NCI-H524 treated with DMSO at 0.1 percent for 48 hours (cell line): ENCODE measurements at places on chromosomes 13 and 19.
A peak's percentile ranks its signal among the peaks of the same experiment; 100 is the strongest.

GRCh38 chr19:19659646-19660245 is 3.7 kb downstream of the ATP13A1 start:
- no peak for DNase-seq

DNA sequence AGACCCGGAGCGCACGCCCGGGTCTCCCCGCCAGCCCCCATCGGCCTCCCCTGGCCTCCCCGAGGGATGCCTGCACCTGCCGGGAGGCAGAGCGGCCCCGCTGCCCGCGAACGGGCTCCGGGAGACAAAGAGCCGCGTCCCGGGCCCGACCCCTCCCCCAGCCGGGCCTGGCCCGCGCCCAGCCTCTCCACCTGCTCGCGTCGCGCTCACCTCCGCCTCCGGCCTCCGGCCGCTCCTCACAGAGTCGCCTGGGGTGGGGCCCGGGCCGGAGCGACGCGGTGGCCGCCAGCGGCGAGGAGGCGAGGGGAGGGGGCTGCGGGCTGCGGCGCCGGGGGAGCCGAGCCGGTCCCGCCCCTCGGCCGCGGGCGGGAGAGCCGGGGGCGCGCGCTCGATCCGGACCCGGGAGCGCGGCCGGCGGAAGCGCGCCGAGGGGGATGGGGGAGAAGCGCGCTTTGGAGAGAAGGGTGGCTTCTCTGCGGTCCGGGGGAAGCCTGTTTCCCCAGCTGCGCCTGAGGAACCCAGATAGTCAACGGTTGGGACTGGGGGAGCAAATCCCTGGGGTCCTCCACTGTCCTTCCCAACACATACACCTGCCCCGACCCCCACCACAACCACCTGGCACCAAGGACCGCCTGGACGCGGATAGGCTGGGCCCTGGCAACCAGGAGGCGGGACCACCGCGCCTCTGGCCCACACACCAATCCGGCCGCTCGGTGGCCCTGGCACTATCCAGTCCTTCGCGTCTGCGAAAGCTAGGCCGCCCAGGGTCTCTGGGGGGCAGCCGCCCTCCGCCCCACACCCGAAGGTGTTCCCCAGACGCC is at the start of gene PRR36:
PRR36 (minus strand) TSS at position 315 of the 821 bp plus-strand sequence. CDS start 701 bp downstream, outside the sequence.
- DNase-seq = peak; percentile 31

DNA sequence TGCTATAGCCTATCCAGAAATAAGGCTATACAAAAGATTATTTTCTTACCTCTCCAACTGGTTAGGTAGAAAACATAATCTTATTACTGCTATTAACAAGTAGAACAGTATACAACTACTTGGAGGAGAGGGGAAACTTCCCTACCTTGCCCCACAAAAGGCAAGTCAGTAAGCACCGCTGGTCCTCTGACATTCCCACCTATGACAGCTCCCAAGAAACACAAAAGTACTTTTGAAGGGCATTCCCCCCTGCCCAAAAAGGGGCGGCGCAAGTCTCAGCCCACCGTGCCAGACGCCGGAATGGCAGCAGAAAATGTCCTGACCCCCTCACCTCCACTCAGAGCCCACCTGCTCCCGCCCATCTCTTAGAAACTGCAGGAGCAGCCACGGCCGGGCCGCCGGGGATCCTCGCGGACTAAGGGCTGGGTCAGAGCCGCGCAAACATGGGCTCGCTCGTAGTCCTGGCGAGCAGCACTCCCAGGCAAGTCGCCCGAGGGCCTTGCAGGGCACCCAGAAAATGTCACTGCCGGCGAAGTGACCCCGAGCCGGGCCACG is 437 bp downstream of the SUCLA2 start:
- no peak for DNase-seq

DNA sequence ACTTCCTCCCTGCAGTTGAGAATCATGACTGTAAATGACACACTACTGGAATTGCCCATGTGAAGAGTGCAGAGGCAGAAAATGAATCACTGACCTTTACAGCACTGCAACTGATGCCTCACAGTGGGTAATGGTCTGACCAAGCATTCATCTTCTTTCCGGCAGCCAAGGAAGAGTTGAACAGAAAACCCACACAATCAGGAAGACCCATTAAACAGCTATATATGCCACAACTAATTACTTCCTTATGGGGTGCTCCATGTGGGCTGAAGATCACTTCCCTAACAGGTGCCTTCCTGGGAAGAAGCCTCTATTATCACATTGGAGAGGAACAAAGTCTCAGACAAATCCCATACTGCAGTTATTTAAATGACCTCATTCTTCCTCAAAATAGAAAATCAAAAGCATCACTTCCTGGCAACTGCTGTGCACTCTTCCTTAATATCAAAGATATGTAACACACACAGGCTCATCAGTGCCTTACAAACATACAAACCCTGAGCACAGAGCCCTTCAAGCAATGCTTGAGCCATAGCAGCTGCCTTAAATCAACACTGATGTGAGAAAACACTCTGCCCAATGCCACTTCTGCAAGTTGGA is 45.8 kb downstream of the RUBCNL start:
- DNase-seq = no peak

DNA sequence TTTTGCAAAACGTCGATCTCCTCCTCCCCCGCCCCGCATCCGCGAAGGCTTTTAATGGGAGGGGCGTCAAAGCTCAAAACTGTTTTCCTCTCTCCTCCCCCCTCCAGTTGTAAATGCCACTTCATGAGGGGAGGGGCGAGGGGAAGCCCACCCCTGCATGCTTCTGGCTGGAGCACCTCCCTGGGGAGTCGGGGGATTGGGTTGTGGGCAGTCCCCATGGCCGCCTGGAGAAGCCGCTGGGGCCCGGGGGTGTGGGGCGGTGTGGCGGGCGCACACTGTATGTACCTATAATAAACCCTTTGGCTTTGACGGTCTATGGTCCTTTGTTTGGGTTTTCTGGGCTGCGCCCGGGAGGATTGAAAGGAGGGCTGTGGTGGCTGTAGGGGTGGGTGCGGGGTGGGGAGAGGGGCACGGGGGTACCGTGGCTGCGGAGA is 505 bp upstream of the SHKBP1 start:
- no peak for DNase-seq

- no peak for DNase-seq
Observed at GRCh38 chr13:97316390-97316789, 94.3 kb downstream of the MBNL2 start.

DNA sequence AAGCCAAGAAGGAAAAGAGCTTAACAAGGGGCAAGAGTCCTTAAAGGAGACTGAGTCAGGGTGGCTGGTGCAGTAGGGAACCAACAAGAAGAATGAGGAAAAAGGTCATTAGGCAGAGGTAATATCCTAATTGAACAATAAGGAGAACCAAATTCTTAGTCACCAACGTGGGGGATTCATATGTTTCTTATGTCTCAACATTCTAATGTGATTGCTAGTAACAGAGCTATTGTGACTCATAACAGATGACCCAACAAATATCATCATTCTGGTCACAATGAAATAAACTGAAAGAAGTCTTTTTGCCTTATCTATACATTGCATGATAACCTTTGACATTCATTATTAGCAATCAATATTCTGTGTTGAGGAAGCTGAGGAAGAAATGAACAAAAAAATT is 101.6 kb downstream of the RAP2A start:
- DNase-seq = no peak

GRCh38 chr13:66659701-66660467 is 570.3 kb downstream of the PCDH9 start:
- no peak for DNase-seq

- DNase-seq = no peak
Observed at GRCh38 chr13:53298396-53298795, 269.8 kb downstream of the OLFM4 start.

GRCh38 chr19:40663695-40664692 is 26.5 kb downstream of the NUMBL start:
- DNase-seq = no peak

DNA sequence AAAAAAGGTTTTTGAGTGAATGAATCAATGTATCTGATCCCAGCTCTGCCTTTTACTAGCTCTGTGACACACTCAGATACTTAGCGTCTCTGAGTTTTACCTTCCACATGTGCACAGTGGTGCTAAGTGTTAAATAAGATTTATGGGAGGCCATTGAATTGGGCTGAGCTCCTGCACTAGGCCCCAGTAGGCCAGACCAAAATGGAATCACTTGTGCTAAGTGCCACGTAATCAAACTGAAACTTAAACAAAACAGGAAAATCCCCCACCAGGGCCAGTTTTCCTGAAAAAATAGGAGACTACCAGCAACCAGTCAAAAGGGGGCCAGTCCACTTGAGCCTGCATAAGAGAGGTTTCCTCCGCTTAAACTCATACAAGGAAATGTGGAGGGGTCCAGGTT is 40.9 kb downstream of the GJA3 start:
- no peak for DNase-seq

GRCh38 chr19:50790396-50790795 is at the start of gene ACP4:
Gene ACP4 (plus strand): TSS chr19:50790415. CDS start chr19:50790415, 0 bp downstream.
- no peak for DNase-seq

DNA sequence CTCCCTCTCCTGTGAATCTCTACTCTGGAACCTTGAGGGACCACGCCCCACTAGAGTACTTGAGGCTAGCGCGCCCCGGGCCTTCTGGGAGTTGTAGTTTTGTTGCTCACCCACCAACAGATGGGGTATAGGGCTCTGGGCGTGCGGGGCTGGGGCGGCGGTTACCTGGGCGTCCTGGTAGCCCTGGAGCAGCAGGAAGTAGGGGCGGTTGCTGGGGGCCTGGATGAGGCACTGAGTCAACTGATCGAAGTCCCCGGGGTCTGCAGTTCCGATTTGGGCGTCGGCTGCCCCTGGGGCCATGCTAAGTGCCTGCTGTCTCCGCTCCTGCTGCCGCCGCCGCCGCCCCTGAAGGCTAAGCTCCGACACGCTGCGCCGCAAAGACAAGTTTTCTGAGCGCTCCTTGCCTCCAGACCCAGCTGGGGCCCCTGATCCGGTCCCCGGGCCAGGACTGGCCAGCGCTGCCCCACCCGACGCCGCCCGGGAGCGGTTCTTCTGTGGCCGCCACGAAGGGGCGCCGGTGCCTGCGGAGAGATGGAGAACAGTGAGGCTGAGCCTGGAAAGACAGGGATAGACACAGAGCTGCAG is 5.3 kb downstream of the RASIP1 start:
- DNase-seq = no peak

DNA sequence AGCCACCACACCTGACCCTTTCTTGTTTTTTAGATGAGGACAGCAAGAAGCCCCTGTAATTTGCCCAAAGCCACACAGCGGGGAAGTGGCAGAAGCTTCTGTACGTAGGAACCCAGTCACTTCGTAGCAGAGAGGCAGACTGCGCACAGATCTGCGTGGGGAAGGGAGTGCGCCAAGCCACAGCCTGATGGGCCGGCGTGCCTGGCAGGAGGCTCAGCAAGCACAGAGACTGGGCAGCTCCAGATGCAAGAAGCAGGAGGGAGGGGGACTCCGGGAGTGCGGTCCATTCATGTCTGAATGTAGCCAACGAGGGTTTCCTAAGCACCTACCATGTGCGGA is 347 bp upstream of the TJP3 start:
- no peak for DNase-seq

- DNase-seq = no peak
Observed at GRCh38 chr13:95787356-95788099, 110.6 kb downstream of the DNAJC3 start.

DNA sequence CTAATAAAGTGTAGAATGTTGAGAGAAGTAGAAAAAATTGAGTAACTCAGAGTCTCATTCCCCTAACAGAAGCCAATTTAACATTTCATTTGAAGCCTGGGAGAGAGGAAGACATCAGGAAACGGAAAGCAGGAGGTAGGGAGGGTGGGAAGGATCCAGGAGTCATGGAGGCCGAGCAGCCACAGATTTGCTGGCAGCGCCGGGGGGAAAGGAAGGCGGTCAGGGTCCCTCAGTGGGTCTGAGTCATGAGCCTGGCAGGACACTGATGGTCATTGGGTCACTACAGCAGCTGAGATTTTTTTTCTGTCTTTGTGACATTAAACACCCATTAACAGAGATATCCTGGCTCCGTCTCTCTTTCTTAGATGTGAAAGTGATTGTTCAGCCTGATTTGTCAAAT is 248.1 kb downstream of the EFNB2 start:
- no peak for DNase-seq

GRCh38 chr19:40143612-40144011 is 47.6 kb upstream of the MAP3K10 start:
- peak; percentile 27 for DNase-seq

GRCh38 chr13:46387064-46387851 is at the start of gene RUBCNL:
Gene RUBCNL (minus strand): TSS chr13:46387252. CDS start chr13:46372475, 14,777 bp downstream.
- DNase-seq = no peak

DNA sequence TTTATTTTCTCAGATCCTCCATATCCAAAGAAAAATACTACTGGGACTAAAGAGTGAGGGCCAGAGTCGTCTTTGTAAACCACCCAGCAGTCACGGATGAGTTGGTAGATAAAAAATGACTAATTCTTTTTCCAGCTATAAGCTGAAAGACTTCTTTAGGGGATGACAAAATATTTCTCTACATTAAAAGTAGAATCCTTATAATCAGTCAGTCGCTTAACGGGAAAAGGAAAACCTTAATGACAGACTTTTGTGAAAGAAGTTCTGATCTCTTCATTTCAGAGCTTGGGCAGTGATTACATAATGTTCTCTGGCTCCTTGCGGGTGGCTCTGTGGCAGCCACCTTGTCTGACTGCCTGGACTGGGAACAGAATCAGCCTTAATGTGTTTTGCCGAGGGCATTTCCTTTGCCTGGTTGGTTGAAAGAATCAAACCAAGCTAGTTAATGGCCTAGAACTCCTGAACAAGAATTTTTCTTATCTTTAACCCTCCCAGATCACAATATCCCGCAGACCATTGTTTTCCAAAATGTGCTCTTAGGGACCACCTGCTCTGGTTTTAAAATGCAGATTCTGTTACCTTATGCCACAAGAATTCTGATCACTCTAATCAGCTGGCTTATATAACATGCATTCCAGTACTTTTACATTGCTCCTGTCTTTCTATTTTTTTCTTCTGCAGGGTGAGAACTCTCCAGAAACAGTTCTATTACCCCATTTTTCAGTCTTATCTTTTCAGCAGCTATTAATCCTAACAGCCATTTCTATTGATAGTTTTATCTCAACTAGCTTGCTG is 2.5 kb downstream of the ITM2B start:
- no peak for DNase-seq

DNA sequence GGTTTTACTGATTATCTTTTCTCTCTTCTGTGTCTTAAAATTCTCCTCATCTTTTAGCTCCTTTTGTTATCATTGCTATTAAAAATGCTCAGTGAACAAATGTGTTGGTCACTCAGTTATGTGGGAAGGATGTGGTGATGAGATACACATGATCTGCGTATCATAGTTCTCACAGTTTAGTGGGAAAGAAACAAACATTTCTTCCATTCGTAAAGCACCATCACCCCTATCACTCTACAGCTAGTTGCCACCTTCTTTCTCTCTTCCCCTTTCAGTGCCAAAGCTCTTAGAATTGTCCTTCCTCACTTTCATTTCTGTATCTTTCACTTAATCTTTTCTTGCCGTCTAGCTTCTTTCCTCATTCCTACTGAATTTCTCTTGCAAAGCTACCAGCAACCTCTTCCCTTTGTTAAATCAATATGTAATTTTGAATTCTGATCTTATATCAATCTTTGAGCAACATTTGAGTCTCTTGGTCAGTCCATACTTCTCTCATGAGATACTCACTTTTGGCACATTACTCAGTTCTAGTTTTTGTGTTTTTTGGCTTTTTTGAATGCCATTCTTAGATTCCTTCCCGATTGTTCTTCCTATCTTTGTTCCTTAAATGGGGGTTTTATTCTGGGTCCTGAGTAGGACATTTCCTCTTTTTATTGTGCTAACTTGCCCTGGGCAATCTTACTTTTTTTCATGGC is 122.3 kb downstream of the PCCA start:
- DNase-seq = no peak

- DNase-seq = no peak
Observed at GRCh38 chr19:38932425-38933179, 1.9 kb downstream of the MRPS12 start.
